ENCODE measurements at places on chromosomes 7 and 10.

- DNase-seq, result no peak
Observed at GRCh38 chr7:13433946-13434345, 555.5 kb downstream of the ETV1 start.

DNA sequence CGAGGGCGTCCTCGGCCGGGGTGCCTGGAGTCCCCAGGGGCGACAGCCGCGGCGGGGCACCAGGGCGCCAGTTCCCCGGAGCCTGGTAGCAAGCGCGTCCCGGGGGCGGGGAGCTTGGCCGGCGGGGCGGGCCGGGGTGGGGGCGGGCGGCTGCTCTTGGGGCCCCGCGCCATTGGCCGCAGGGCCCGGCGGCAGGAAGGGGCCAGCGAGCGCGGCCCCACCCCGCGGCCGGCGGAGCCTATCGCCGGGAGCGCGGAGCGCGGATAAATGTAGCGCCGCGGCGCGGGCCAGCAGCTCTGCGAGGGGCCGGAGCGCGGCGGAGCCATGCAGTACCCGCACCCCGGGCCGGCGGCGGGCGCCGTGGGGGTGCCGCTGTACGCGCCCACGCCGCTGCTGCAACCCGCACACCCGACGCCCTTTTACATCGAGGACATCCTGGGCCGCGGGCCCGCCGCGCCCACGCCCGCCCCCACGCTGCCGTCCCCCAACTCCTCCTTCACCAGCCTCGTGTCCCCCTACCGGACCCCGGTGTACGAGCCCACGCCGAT is at the start of gene HHEX:
HHEX (plus strand) TSS at position 293 of the 548 bp plus-strand sequence; CDS start at position 325, 32 bp downstream.
- DNase-seq, result no peak

GRCh38 chr10:23994459-23995046 is 214.4 kb upstream of the KIAA1217 start:
- peak; percentile 7 for DNase-seq

GRCh38 chr10:3775696-3776551 is 9.1 kb downstream of the KLF6 start:
- no peak for DNase-seq

DNA sequence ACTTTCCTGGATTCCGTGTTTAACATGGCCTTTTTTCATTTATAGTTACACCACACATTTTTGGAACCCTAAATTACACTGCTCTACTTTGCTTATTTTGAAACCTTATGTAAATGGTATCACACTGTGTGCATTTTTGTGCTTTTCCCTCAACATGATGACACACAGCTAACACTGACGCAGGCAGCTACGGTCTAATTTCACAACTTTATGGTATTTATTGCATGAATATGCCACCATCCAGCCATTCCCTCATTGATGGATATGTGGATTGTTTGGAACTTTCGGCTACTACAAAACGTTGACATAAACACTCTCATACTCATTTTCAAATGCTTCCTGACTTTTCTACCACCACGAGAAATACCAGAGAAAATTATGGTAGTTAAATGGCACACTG is 6.9 kb downstream of the PAPOLB start:
- no peak for DNase-seq

GRCh38 chr10:69809318-69809717 is 7.6 kb downstream of the COL13A1 start:
- DNase-seq, result no peak

- no peak for DNase-seq
Observed at GRCh38 chr7:66507764-66508296, 120.9 kb upstream of the KCTD7 start.

DNA sequence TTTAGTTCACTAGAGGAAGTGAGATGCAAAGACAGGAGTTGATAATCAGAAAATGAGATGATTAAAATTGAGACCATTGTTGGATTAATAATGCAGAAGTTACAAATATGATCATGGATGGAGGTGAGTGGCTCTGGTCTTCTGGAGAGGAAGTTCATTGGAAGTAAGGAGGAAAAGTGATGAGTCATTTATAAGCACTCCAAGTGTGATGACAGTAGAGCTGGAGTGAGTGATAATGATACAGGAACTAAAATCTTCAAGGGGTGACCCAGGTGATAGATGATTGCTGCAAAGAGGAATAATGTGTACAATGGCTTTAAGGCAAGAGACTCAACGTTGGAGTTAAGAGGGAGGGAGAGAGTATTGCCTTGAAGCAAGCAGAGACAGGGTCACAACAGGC is 20.7 kb downstream of the ZNF32 start:
- no peak for DNase-seq

DNA sequence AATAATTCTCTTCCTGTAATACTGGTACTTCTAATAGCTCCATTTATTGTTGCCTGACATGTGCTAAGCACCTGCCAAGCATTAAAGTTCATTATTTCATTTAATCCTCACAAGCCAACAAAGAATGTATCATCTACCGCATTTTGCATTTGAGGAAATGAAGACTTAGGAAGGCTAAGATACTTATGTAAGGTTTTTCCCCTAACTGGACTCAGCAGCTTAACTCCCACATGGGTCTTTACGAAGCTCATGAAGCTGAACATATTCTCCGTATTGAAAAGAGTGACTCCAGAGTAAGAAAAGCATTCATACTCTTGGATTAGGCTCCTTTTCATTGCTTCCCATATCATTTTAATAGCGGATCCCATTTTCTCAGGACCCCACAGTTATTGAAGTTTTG is 155.7 kb upstream of the TMEM72 start:
- DNase-seq, result no peak

GRCh38 chr7:79149831-79150230 is 303.6 kb downstream of the MAGI2 start:
- no peak for DNase-seq

- DNase-seq, result no peak
Observed at GRCh38 chr10:12667052-12667451, 317.7 kb downstream of the CAMK1D start.

DNA sequence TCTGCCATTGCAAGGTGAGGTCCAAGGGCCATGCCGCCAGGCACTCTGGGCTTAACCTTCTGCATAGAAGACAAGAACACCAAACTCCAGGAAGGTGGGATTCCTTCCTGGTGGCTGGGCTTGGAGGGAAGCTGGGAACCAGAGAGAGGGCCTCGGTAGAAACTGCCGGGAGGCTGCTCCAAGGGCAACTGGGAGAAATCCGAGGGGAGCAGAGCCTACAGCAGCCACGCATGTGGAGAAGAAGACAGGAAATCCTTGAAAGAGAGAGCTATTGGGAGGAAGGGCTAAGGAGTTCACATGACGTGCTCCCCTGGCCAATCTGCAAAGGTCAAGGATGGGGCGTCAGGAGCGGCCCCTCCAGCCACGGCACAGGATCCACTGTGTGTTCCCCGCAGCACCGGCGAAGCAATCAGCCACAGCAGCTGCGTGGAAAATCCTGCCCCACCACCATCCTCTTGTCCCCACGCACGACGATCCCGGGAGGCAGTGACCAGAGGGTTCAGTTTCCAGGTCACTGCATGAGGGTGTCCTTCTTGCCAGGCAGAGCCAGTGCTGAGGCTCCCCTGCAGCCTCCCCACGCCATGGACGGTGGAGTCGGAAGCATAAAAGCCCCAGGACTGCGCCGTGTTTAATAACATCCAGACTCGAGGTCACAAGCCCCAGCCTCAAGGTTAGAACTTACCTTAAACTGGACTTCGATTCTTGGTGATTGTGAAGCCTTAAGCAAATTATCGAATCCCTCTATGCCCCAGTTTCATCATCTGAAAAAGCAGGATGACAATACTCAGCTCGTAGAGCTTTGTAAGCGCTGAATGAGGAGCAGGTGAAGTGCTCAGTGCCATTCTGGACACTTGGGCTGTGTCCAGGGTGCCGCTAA is 8.6 kb upstream of the PPP2R2D start:
- DNase-seq, result no peak

DNA sequence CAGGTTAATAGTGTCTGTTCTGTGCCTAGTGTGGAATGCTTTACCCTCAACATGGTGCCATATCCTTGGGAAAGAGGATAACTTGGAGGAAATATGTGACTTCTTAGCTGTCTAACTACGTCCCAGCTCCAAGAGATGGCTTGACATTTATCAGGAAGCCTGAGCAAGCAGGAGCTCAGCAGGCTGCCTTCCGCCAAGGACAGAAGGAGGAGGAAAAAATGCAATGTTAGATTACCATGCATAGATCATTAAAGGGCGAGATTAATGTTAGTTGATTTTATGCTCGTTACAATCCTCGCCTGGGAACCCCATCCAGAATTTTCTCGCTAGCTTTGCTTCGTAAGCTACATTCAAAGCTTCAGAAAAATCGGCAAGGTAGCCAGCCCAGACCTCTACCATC is 97.8 kb downstream of the GFRA1 start:
- DNase-seq, result no peak

GRCh38 chr10:80462299-80462980 is 8.3 kb downstream of the TSPAN14 start:
- DNase-seq, result no peak

DNA sequence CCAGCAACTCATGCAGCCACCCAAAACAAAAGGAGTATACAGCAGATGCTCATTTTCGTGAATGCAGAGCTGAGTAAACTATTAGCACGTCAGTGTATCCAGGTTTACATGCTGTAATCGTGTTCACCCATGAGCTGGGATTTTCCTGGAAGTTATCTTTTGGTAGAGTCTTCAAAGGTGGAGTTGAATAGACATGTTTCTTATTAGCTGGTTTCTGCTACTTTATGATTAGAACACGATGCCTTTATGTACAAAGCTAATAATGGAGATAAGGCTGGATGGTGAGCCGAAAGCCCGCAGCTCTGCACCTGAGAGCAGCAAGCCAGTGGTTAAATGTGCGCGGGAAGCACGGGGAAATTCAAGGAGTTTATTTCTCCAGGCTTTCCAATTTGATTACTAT is 123.8 kb downstream of the ADARB2 start:
- DNase-seq, result no peak

DNA sequence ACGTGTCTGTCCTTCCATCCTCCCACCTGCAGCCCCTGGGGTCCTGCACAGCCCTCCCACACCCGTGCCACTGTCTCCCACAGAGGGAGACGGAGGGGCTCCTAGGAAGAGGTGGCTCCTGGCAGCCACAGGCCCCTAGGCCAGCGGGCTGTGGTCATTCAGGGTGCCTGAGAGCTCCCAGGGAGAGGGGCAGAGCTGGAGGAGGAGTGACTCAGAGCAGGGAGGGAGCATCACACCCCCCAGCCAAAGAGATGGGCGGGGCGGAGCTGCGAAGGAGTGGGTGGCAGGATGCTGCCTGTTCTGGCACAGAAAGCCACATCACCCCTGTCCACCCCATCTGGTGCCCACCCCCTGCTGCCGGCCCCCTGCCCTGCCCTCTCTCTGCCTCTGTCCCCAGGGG is 50.5 kb downstream of the STK32C start:
- peak; percentile 56 for DNase-seq

DNA sequence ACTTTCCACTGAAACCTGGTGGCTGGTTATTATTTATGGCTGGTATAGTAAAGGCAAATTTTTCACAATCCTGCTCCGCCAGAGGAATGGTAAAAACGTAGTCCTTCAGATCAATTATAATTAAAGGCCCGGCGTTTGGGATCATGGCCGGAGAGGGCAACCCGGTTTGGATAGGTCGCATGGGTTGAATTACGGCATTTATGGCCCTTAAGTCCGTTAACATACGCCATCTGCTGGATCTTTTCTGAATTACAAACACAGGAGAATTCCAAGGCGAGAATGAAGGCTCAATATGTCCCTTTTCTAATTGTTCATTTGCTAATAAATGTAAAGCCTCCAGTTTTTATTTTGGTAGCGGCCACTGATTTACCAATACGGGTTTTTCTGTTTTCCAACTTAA is 11.3 kb upstream of the TAS2R3 start:
- no peak for DNase-seq

- no peak for DNase-seq
Observed at GRCh38 chr7:148180075-148180474, 410.5 kb upstream of the C7orf33 start.

DNA sequence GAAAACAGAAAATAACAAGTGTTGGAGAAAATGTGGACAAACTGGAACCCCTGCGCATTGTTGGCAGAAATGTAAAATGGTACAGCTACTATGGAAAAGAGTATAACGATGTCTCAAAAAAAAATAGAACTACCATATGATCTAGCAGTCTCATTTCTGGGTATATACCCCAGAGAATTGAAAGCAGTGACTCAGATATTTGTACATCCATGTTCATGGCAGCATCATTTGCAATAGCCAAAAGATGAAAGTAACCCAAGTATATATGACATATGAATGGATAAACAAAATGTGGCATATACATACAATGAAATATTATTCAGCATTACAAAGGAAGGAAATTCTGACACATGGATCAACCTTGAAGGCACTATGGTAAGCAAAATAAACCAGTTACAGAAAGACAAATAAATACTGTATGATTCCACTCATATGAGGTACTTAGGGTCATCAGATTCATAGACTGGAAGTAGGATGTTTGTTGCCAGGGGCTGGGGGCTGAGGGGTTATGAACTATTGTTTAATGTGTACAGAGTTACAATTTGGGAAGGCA is 4.9 kb downstream of the NRCAM start:
- DNase-seq, result no peak

DNA sequence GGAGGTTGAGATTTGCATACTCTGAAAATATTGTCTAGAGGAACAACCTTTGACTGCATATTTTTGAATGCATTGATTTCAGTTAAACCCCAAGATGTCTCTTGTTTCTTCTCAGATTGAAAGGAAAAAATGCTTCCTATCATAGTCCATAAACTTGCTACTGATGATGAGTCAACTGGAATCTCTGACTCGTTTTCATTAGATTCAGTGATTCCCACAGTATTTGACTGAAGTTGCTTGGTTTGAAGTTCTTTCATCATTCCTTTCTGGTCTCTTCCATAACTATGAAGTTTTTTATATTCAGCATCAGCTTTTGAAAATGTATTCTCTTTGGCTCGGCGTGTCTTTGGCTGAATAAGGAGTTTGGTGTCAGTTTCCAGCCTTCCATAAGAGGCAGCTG is 10.7 kb downstream of the PEX1 start:
- DNase-seq, result no peak

- no peak for DNase-seq
Observed at GRCh38 chr7:30474485-30474884, 4.1 kb downstream of the NOD1 start.

GRCh38 chr7:76515999-76516443 is 5.7 kb downstream of the UPK3B start:
- DNase-seq, result no peak

DNA sequence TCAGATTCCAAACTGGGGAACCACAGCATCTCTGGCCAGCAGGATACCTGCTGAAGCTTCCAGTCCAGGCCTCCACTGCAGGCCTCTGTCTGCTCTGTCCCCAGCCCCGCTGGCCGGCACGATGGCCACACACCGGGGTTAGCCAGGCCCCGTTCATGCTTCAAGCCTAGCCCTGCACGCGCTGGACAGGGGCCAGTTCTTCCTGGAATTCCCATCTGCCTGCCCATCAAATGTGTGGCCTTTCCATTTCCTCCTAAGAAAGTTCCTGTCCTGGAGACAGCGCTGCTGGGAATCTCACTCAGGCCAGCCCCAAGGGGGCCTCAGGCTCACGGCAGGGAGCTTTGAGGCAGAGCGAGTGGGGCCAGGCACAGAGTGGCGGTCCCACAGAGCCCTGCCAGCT is 18.0 kb downstream of the SH2B2 start:
- no peak for DNase-seq
